GM19239 (cell line): ENCODE measurements at places on chromosomes 5 and 9.

GRCh38 chr9:35852267-35852815, 17.9 kb downstream of the OR13J1 start:
- no peak for DNase-seq

- no peak for DNase-seq
Measured at GRCh38 chr9:19050637-19051591, 1.7 kb downstream of the RRAGA start.

GRCh38 chr9:110619831-110620230, 40.3 kb upstream of the SVEP1 start:
- DNase-seq: no peak

DNA sequence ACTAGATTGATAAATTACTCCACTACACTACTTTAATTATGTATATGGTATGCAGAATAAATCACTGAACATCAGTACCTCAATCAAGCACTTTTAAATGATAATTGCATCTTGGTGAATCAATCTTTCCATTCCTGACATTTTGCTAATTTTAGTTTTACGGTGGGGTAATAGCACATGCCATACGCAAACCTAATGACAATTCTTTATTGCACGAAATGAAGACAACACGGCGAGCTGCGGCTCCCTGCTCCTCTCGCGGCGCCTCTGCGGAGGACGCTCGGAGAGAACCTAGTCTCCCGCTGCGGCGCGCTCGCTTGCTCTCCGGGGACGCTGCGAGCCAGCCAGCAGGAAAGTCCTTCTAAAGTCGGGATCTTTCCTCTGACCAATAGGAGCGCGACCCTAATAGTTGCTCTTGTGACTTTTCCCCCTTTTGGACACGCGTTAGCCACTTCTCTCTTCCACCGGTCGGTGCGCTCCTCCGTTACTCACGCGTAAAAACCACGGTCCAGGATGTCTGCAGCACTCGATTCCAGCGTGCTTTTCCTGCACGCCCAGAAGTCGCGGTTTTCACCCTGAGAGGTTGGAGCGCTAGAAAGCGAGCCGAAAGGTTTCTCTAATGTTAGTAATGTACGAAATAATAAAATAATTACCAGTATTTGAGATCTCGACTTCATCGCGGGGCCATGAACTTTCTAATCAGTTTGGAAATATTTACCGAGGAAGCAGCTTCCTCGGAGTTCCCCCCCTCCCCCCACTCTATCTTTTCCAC, 1.0 kb upstream of the MEF2C start:
- DNase-seq: no peak

- DNase-seq: no peak
Measured at GRCh38 chr9:91067306-91067860, 265.8 kb downstream of the SYK start.

GRCh38 chr9:17068671-17069070, 66.2 kb upstream of the CNTLN start:
- no peak for DNase-seq
